ENCODE measurements at places on chromosomes 7 and 10. TPM values are rescaled to one million over a fixed set of nuclear protein-coding genes. Genes with fewer than 3 reads are reported as not detected.

The VAX1 gene
- total RNA-seq = not detected

The CYP2W1 gene
- 2.7 TPM for total RNA-seq

The AGR2 gene
- 1,572 TPM for total RNA-seq

DNA sequence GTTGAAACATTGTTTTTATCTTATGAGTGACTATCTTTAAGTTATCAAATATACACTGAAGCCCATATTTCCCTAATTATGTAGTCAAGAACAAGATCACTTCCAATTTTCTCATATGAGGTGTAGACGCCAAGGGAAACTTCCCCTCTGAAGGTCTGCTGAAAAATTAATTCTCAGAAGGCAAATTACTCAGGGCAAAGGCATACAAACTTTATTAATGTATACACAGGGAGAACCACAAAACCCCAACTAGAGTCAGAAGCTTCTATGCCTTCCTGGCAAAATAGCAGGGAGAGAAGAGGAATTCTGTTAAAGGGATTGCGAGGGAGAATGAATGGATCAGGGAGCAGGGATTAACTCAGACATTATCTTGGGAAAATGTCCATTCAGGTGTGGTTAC lies 83.4 kb downstream of the DOCK4 start:
- H3K27ac ChIP-seq = no peak overlapping the region
- no peaks in the 10 kb centered on the region for H3K36me3 ChIP-seq
- no peaks in the 10 kb centered on the region for H3K27me3 ChIP-seq

- H3K4me3 ChIP-seq = no peak overlapping the region
- H3K36me3 ChIP-seq = no peaks in the 10 kb centered on the region
- DNase-seq = no peak
- no peak overlapping the region for H3K27ac ChIP-seq
Measured at GRCh38 chr10:132987671-132988571, 45.6 kb upstream of the CFAP46 start.

DNA sequence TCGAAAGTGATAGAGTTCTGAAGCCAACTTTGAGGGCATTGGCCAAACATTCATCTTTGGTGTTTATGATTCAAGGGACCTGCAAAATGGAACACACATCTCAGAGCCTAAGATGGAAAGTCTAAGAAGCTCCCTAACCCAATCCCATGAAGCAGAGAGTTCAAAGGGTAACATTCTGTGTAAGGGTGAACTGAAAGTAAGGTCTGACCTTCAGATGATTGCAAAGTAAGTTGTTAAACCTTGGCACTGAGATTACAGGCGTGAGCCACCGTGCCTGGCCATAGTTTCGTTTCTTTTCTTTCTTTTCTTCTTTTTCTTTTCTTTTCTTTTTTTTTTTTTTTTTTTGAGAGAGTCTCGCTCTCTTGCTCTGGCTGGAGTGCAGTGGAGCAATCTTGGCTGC lies 2.2 kb downstream of the ZNF212 start:
- H3K27ac ChIP-seq = no peak overlapping the region
- DNase-seq = no peak
- H3K36me3 ChIP-seq = no peaks in the 10 kb centered on the region
- H3K27me3 ChIP-seq = no peaks in the 10 kb centered on the region
